ENCODE measurements at places on chromosomes 5 and 9.

DNA sequence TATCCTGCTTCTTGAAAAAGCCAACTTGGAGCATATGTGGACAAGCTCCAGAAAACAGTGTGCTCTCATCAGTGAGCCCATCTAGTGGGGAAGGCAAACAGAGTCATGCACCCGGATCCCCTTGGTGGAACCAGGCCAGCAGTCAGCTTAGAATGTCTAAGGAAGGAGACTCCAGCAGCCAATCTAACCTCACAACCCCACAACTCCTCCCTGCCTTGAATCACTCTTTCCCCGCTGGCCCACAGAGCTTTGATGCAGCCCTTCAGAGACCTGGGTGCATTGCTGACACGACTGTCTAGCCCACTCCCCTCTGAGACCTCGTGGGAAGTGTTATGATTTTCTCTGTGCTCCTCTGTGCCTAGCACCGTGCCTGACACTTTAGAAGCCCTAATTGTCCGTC, 623.7 kb downstream of the BNC2 start:
- no peak for DNase-seq

DNA sequence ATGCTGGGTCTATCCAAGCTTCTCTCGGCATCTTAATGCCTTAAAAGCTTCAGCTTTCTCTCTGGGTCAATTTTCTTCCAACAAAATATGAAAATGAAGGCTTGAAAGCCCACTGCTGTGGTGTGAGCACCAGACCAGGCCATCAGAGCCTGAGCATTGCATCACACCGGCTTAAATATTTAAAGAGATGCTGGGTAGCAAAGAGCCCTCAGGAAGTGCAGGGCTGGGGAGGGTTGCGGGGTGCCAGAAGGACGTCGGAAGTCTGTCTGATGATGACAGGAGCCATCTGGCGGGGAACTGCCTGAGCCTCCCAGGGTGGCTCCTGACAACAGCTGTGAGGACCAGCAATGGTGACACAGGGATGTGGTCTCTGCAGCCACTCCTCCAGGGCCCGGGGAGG, 185.5 kb downstream of the OLFM1 start:
- no peak for DNase-seq

GRCh38 chr9:121557581-121558447, 58.2 kb upstream of the GGTA1 start:
- DNase-seq: no peak

- no peak for DNase-seq
Measured at GRCh38 chr5:170293273-170293672, 4.3 kb downstream of the LCP2 start.

- no peak for DNase-seq
Measured at GRCh38 chr9:129414993-129415941, 205.6 kb downstream of the C9orf50 start.

- DNase-seq: no peak
Measured at GRCh38 chr9:132059361-132059760, 20.3 kb downstream of the MED27 start.

DNA sequence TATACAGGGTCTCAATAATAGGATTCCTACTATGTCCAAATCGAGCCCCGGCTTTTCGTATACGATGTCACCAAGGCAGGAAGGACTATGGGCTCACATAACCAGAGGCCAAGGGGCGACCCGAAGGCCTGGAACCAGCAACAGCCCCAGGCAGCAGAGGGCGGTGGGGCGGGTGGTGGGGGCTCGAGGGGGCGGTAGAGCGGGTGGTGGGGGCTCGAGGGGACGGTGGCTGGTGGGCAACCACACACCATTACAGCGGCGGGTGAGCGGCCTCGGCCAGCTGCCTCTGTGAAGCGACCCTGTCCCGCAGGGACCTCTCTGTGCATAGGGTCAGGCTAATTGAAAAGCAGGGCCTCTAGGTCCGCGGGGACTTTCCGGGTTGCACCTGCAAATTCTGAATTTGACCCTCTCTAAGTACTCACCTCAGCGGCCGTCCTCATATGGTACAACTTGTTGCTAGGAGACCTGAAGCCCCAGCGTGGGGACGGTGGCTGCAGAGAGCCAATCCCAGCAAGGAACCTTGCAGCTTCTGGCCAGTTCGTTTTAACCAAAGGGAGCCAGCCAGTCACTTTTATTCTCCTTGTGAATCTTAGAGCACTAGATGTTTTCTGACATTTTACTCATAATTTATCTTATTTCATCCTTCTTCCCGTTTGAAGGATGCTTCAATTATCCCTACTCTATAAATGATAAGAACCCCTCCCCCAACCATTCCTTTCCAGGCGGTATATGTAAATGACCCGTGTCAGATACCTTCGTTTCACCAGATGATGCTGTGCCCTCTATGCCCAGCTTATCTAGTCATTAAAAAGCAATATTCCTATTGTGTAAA, at the start of gene NME5:
NME5 (minus strand) TSS at position 480 of the 832 bp plus-strand sequence. CDS start 648 bp downstream, outside the sequence.
- DNase-seq: no peak

DNA sequence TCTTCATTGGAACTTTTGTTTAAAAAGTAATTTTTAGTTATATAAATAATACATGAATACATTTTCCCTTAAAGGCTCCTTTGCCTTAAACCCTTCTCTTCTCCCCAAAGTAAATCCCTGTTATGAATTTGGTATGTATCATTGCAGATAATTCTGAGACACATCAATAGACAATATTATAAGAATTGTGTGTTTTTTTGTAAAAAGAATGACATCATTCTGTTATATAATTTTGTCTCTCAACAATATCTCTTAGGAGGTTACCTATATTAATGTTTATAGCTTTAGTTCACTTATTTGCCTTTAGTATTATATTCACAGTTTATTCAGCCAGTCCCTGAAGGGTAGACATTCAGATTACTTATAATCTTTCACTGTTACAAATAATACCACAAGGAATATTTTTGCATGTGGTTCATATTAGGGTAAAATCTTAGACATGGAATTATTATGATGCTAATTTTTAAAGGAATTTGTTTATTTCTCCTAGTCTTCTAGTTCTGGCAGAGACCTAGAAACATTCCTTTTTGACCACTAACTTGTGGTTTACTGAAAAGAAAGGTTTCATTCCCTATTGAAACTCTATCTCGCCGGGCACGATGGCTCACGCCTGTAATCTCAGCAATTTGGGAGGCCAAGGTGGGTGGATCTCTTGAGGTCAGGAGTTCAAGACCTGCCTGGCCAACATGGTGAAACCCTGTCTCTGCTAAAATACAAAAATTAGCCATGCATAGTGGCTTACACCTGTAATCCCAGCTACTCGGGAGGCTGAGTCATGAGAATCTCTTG, 105.6 kb downstream of the KCTD16 start:
- no peak for DNase-seq

GRCh38 chr5:14579731-14580397, 1.7 kb upstream of the OTULINL start:
- DNase-seq: no peak

GRCh38 chr9:16453390-16453789, 417.1 kb downstream of the BNC2 start:
- no peak for DNase-seq

- no peak for DNase-seq
Measured at GRCh38 chr5:137580030-137580429, 80.9 kb upstream of the SPOCK1 start.

GRCh38 chr5:8493176-8493575, 624.2 kb downstream of the MTRR start:
- no peak for DNase-seq

- no peak for DNase-seq
Measured at GRCh38 chr9:109735801-109736200, 44.2 kb upstream of the PALM2AKAP2 start.

DNA sequence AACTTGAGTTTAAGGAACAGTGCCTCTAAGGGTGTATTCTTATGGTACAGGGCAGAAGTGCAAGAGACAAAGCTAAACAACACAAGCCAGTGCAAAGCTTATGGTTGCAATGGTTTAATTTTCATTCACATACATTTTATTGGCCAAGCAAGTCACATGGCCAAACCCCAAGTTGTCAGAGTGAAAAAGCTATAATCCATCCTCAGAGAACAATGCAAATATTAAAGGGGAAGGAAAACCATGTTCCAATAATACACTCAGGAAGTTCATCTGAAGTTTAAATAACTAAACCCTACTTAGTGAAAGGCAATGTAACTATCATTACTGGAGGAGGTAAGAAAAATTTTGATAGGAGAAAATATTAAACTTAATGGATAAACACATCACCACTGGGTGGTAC, 26.6 kb upstream of the TLR4 start:
- no peak for DNase-seq

DNA sequence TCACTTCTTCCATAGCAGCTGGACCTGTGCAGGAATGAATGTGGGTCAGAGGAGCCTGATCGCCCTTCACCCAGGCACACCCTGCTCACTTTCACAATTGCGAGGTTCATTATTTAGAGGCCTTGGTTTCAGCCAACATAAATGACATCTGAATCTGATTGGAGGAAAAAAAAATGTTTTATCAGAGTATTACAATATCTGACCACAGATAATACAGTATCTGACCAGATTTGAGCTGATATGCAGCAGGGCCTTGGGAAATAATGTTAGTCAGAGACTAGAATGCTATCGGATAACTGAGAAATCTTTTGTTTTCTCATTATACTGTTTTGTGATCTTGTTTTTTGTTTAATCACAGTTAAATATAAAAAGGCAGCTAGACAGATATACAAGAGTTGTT, 7.7 kb downstream of the ICE1 start:
- no peak for DNase-seq

DNA sequence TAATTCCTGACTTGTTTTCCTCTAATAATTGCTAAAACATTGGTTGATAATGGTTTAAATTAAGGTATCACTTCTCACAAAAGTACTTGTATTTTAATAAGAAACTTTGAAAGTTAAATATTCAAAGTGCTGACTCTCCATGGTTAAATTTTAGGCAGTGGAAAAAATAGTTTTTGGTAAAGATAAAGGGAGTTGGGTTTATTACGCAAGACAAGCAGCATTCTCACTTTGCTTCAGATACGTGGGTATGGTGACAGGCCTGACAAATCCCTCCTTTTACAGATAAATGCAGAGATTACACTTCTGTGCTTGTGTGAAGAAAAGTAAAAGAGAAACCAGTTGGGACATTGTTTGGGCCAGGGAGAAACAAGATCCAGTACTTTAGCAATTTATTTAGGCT, 14.5 kb upstream of the FAM170A start:
- DNase-seq: no peak

DNA sequence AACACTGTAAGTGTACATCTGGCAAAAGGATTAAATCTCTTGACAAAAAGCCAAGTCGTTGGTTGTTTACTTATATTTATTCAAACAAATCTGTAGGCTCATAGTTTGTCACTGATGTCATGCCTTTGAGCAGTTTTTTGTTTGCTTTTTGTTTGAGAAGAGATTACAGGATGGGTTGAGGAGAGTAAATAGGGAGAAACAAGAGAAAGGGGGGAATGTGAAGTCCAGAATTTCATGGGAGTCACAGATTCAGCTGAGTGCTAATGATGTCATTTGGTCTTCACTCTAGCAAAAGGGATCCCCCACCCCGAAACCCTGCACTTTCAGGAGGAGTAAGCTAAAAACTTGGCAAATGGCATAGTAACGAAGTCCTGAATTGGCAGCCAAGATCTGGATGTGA, 337.4 kb downstream of the GLIS3 start:
- DNase-seq: no peak

GRCh38 chr5:121979691-121980090, 17.9 kb downstream of the SRFBP1 start:
- DNase-seq: no peak

DNA sequence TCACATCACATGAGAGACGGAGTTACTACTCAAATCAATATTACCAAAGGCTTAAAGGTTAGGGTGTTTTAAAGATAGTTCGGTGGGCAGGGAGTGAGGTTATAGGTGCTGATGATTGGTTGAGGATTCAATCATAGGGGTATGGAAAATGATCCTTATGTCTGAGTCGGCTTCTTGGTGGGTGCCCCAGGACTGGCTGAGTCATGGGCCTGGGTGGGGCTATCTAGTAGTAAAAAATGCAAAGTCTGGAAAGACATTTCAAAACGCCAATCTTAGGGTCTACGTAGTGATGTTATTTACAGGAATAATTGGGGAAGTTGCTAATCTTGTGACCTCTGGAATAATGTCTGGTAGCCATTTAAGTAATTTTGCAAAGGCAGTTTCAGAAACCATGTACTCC, 15.2 kb upstream of the SPIN1 start:
- DNase-seq: no peak

- DNase-seq: no peak
Measured at GRCh38 chr5:68962757-68963484, 130.9 kb upstream of the SLC30A5 start.

DNA sequence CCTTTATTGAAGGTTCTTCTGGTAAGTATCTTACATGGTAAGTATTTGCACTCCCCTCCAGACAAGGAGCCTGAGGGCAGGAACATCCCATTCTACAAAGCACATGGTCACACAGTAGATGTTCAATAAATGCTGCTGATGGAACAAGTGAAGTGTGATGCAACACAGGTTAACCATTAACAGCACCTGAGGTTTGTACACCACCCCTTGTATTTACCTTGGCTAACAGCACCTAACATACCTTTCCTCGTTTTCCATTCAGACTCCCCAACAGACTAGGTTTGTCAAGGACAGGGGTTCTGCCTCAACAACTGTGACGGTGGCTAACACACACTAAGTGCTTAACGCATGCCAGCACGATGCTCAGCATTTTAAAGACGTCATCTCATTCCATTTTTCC, 213.6 kb downstream of the MAPKAP1 start:
- DNase-seq: no peak

GRCh38 chr5:155948576-155948975, 378.4 kb upstream of the SGCD start:
- no peak for DNase-seq

- DNase-seq: no peak
Measured at GRCh38 chr5:169732841-169733240, 95.8 kb downstream of the DOCK2 start.

- no peak for DNase-seq
Measured at GRCh38 chr5:4017076-4017803, 421.6 kb downstream of the IRX1 start.

- DNase-seq: no peak
Measured at GRCh38 chr5:55416306-55416705, 108.5 kb downstream of the MTREX start.

- DNase-seq: no peak
Measured at GRCh38 chr5:42806701-42807262, 4.9 kb downstream of the SELENOP start.

DNA sequence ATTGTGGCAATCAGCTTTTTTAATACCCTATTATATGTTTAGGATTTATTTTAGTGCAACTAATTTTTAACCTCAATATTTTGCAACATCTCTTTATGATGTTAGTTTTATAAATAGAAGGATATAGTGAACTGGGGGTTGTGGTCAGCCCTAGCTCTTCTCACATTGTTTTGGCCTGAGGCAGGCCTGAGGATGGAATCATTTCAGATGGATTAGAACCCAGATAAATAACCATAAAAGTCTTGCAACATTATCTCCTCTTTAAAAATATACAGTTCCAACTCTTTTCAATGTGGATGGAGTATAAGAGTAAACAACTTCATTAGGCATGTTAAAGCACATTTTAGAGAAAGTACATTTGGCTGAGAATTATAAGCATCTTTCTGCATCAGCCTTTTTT, 522.7 kb downstream of the NR2F1-AS1 start:
- no peak for DNase-seq

- no peak for DNase-seq
Measured at GRCh38 chr9:131815970-131816873, 76.3 kb upstream of the RAPGEF1 start.

- no peak for DNase-seq
Measured at GRCh38 chr9:7216004-7216841, 458.4 kb downstream of the KDM4C start.
